ENCODE measurements at places on chromosomes 3 and 15. TPM values are rescaled to one million over a fixed set of nuclear protein-coding genes. Genes with fewer than 3 reads are reported as not detected.

DNA sequence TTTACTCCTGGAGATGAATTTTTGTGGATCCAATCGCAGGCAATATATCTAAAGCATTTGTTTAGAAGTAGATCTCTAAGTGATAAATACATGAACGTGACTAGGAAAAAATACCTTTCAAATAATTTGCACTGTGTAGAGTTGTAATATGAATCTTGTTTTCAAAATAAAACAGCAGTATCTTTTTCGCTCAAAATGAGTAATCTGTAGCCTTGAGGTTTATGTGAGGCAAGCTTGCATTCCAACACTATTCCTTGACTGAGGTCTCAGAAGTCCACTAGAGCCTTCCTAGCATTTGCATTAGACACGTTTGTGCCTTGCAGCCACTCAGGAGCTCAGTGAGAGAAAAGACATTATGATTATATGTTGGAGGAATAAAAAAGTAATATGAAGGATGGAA lies 138.3 kb upstream of the ROBO1 start:
- DNase-seq: no peak

GRCh38 chr3:98890181-98890835 lies 11.2 kb downstream of the DCBLD2 start:
- DNase-seq: no peak

GRCh38 chr15:68739390-68740080 lies 81.2 kb downstream of the ANP32A start:
- no peak for DNase-seq

- no peak for DNase-seq
Observed at GRCh38 chr3:157311633-157312375, 124.8 kb upstream of the PTX3 start.

The TMEM108 gene
- total RNA-seq: 5.5 TPM

GRCh38 chr15:66071160-66071920 lies 182.2 kb downstream of the MEGF11 start:
- peak; percentile 36 for DNase-seq

The XXYLT1 gene
- 35.9 TPM for total RNA-seq

- DNase-seq: peak; percentile 21
Observed at GRCh38 chr3:127413871-127414270, 126.0 kb upstream of the PRR20G start.

DNA sequence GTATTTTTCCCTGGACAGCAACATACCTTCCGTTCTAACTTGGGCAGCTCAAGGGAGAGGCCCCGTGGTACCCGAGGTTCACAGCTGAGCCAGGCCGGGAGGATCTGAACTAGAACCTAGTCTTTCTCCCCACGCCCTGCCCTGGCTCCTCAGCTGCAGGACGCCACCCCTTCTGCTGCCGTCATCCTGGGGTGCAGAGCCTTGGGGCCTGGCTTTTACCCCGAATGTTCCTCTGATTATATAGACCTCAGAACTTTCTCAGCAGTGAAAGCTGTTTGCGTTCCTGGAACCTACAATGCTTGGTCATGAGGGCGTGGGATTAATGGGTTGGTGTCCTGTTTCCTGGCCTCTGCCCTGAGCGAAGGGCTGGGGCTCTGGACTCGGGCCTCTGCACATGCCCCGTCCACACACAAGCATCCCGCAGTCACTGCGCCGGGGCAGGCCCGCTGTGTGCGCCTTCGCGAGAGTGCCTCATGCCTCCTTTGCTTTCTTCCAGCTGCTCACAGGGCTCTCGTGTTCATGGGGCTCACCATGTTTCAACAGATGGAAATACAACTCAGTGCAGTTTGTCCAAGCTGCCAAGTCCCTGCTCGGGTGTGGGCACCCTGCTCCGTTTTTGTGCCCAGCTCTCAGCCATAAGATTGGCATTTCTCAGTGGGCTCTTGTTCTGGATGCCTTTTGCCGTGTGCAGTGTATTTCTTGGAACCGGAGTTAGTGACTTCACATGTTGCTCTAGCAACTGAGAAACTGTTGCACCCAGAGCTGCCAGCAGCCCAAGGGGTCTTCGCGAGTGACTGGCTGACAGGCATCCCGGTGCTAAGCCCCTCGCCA lies 20.4 kb downstream of the SYNM start:
- DNase-seq: no peak

DNA sequence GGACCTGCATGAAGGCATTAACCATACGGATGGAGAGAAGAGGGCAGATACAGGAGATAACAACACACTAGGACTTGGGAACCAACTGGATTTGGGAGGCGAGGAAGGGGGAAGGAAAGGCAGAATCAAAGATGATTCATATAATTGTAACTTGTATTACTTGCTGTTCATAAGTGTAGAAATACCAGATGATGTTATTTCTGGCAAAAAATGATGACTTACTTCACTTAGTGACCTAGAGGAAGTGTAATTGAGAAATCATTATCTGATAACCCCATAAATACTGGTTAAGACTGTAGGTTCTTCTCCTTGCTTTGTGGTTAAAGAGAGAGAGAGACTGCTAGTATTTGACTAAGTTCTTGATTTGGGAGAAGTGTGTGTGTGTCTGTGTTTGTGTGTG lies 50.5 kb upstream of the GK5 start:
- no peak for DNase-seq

The GP9 gene
- not detected for total RNA-seq

The SLC6A1 gene
- 0.80 TPM for total RNA-seq

- no peak for DNase-seq
Observed at GRCh38 chr15:42253300-42253699, 19.7 kb upstream of the GANC start.

- no peak for DNase-seq
Observed at GRCh38 chr3:150273396-150273795, 134.7 kb upstream of the TSC22D2 start.

The GOLGA6B gene
- total RNA-seq: not detected

DNA sequence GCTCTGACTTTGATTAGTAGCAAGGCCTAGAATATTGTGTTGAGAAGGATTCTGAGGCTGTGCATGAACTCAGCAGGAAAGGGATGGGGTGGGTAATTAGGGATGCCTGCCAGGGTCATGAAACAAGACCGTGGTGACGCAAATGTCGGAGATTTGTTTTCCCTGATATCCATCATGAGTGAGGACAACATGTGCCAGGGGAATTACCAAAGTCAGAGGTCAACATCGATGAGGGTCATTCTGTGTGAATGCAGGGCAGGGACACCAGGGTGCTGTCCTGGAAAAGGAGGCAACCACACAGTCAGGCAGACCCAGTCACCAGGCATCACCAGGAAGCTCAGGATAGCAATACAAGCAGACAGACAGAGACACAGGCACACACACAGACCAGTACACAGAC lies 52.2 kb downstream of the SLCO2A1 start:
- DNase-seq: no peak

DNA sequence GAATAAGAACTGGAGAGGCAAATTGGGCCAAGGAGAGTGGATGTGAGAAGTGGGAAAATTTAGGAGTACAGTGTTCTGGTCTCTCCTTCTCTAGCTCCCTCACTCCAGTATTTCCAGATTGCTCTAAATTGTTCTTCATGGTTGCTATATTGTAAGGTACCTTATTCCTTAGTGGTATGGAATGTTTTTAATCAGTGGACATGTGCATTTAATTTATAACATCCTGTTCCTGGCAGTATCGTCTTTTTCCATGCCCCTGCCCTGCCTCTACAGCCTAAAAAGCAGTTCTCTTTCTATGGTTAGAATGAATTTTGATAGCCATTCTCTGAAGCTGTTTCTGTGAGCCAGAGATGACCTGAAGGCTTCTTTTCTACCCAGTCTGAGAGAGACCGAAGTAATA lies 180.5 kb downstream of the TCF12 start:
- DNase-seq: no peak

DNA sequence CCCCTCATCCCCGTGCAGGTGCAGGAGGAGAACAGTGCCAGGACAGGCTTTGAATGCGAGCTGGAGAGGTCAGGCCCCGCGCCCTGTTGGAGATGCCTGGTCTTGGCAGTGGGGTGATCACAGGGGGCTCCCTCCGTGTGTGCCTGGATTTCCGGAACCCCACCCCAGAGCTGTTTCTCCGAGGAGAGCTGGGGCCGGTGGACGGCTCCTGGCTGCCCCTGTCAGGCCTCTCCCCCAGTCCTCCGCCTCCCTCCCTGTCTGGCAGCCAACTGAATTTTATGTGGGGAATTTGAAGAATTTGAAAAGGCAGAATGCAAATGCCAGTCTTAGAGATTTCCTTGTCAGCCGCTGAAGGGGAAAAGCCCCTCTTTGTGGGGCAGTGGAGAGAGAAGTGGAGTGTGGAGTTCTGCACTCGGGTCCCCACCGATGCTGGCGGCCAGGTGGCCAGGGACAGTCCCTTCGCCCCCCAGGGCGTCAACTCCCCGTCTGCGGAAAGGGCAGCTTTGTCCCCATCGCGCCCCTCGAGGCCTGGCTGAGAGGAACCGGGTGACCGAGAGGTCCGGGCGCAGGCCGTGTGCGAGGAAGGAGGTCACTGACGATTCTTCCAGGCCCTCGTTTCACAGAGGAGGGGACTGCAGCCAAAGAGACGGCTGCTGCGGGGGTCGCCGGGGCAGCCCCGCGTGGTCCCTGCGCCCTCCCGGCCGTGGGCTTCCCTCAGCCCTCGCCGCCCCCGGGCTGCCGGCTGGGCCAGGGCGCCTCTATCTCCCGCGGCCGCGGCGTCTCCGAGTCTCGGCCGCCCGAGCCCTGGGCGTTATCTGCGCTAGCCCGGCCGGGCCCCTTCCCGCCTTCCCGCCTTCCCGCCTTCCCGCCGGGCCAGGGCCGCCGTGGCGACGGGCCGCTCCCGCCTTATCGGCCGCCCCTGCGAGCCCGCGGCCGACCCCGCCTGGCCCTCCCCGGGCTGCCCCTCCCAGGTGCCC lies 56.0 kb upstream of the LCTL start:
- peak; percentile 89 for DNase-seq

The ACTR8 gene
- total RNA-seq: 29.8 TPM

DNA sequence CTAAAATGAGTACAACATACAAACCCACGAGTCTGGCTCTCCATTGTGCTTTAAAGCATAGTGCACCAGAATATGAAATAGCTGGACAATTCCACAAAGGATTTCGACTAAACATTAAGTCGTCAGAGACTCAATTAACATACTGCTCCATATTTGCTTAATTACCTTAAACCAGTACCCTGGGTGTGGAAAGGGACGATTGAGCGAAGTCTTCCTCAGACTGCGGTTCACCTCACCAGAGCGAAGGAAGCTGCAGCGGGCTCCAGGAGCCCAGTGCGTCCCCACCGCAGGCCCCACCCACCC lies 218 bp upstream of the TRPC1 start:
- DNase-seq: no peak

DNA sequence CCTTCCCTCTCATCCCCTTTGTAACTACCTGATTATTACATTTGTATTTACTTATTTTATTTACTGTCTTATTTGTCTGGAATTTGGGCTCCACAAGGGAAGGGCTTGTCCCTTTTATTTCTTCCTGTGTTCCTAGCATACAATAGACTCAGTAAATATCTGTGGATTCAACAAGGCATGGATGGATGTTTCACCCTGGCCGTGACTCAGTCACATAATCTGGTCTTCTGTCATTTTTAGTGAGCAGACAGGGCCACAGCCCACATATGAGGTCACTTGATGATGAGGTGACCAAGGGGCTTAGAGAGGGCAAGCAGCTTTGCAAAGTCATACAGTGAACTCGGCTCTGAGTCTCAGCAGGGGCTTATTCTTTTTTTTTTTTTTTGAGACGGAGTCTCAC lies 7.8 kb upstream of the DAG1 start:
- peak; percentile 60 for DNase-seq

DNA sequence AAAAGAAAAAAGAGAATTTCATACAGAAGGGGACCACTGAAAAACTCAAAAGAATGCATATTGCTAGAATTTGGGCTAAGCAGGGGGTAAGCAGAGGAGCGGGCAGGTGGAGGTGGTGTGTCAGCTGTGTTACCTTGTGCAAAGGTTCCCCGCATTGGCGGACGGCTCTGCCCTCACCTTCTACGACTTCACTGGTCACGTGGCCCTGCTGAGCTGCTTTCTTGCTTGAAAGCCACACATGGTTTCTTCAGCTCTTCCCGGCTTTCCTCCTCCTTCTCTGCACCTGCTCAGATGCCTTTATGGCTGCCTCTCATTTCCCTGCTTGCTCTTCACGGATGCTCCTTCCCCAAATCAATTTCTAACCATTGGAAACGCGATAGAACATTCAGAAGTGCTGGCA lies 30.5 kb downstream of the FAH start:
- DNase-seq: no peak

DNA sequence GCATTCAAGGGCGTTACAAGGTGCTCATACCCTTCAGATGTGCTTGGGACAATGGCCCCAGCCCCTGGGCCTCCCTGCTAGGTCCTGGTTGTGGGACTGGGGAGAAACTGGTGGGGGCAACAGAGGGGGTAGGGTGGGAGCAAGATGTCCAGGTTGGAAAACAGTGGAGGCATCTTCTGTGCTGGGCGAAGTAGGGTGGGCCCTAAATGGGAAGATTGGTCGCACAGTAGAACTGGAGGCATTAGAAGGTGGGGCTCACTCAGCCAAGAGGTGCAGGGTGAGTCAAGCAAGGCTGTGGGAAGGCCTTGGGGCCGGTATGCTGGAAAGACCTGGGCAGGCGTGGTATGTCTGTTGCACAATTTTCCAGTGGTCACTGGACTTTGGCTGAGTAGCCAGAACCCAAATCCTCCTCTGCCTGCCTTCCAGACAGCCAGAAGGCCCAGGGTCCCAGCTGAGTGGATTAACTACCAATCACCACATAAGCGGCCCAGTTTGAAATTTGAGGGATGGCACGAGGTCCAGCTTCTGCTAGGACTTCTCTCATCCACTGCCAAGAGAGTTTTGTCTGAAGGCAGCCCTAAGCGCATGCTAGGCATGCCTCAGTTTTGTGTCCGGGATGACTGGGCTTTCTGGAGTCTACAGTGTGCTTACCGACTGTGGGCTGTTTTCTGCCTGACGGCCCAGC lies 74.5 kb downstream of the LSM3 start:
- DNase-seq: no peak

The CLEC3B gene
- total RNA-seq: not detected

GRCh38 chr3:176697284-176697889 lies 499.9 kb downstream of the TBL1XR1 start:
- peak; percentile 80 for DNase-seq

DNA sequence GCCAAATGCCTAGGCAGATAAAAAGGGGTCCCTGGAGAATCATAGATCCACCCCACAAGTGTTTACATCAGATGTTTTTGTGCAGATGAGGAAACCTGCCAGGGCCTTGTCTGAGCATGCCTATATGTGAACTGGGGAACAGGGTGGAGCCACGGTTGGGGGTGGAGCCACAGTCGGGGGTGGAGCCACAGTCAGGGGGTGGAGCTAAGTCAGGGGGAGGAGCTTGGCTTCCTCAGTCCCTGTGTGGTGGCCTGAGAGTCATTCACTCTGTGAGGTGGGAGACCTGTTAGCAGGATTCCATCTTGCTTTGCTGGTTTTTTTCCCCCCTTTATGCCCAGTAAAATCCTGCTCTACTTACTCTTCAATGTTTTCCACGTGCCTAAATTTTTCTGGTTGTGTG lies 57.8 kb upstream of the TGFBR2 start:
- DNase-seq: peak; percentile 86

DNA sequence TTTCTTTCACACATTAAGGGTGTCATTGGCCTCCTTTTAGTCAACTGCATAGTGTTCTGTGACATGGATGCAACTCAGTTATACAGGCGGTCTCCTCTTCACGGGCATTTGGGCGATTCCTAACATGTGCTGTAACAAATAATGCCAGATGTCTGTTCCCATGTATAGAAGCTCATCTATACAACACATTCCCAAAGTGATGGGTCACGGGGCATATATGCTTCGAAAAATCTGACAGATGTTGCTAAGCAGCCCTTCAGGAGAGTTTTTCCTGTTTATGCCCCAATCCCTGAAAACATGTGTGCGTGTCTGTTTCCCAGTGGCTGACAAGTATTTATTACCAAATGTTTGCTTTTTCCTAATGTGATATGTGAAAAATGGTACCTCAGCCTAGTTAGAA lies 25.8 kb downstream of the LRRK1 start:
- no peak for DNase-seq

GRCh38 chr3:186742618-186743380 lies 25.6 kb downstream of the KNG1 start:
- no peak for DNase-seq

Data from endodermal cell (in vitro differentiated cells).